ENCODE measurements at places on chromosomes 4 and X.

- no peak for ATAC-seq
Measured at GRCh38 chr4:95847908-95848460, 8.1 kb downstream of the PDHA2 start.

DNA sequence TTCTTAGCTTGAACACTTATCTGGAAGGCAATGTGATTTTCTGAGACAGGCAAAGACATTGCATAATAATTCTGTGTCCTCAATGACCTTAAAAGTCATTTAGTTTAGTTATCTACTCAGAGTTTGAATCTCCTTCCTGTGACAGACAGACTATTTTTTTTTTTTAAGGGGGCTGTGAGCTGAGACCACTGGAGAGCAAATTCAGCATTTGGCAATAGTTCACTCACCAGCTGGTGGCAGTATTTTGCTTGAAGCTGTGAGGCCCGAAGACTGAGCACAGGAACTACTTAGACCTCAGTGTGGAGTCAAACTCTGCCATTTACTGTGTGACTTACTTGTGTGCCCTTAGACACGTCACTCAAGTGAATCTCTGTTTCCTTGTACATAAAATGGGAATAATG, 22.9 kb upstream of the CPE start:
- ATAC-seq, result no peak

- ATAC-seq, result no peak
Measured at GRCh38 chrX:129581904-129582303, 41.8 kb downstream of the OCRL start.

- no peak for ATAC-seq
Measured at GRCh38 chr4:111649308-111649707, 495.9 kb upstream of the FAM241A start.

DNA sequence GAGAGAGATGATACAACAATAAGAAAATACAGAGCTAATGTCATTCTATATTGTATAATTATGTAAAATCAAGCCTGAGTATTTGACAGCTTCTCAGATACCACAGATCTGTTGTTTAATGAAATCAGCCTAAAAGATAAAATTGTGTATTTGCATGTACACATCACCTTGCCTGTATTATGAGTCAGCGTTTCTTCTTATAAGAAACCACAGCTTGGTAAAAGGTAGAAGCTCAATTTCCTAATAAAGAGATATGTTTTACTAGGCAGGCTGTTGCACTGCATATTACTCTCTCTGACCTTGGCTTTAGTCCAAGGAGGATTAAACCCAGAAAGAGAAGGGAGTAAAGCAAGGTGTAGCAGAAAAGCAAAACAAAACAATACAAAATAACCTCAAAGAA, 121.3 kb downstream of the PPARGC1A start:
- no peak for ATAC-seq

DNA sequence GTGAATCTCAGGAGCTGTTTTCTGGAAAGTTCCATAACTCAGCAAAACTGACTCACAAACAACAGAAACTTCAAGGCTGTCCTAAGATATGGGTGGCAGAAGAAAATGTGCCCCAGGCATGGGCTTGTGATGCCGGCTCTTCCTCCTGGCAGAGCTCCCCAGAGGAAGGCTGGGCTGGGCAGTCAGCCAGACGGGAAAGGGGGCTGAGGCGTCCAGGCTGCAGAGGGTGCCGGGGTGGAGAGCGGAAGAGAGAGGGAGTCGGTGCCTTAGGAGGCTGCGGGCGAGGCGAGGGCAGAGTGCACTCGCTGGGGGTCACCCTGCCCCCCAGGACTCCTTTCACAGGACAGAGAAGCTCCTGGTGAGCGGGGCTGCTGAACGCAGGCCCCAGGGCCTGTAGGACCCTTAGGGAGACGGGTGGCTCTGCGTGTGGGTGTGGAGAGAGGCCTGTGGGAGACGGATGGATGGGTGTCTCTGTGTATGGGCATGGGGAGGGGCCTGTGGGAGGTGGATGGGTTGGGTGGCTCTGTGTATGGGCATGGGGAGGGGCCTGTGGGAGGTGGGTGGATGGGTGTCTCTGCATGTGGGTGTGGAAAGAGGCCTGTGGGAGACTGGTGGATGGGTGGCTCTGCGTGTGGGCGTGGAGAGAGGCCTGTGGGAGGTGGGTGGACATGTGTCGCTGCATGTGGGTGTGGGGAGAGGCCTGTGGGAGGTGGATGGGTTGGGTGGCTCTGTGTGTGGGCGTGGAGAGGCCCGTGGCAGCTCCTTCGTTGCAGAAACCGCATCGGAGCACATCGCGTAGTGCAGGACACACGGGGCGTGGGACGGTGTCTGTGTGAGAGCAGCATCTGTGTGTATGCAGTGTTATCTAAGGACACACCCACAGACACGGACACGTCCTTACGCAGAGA, 15.9 kb downstream of the PCGF3 start:
- ATAC-seq, result no peak

GRCh38 chr4:152206646-152207377, 329.1 kb downstream of the FBXW7 start:
- ATAC-seq, result no peak

DNA sequence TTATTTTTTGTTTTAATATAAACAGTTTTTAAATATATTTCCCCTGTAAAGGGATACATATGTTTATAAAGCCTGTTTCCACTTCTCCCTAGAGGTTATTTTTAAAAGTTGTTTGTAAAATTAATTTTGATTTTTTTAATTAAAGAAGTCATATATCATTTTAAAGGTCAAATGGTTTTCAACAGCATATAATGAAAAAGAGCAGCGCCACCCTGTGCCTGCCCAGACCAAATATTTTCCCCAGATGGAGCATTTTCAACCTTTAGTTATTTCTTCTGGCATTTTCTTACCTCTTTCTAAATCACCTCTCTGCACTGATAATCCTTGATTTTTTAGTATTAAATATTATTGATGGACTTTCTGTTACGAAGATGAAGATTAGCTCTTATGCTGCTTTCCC, 21.0 kb downstream of the MSX1 start:
- ATAC-seq, result no peak

- ATAC-seq, result no peak
Measured at GRCh38 chrX:41558531-41558930, 111.4 kb downstream of the NYX start.

GRCh38 chrX:69137371-69138117, 27.7 kb downstream of the PJA1 start:
- ATAC-seq, result no peak

GRCh38 chrX:137425986-137426385, 139.9 kb upstream of the ZIC3 start:
- no peak for ATAC-seq

GRCh38 chr4:134888156-134888555, 686.6 kb upstream of the PABPC4L start:
- ATAC-seq, result no peak

DNA sequence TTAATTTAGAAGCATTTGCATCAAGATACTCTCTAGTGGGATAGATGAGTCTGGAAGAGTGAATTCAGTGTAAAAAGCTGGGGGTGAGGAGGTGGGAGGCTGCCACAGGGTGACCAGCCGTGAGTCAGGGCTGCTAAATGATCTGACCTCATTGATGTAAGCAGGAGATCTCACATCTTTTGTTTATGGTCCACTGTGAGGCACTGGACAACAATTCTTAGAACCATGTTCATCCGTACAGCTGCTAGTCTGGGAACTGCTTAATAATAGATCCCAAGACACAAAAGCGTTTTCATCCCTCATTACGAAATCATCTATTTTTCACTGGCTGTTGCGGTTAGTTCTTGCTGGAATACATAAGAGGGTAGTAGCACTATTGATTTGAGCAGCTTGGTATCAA, 14.1 kb downstream of the KLF3 start:
- ATAC-seq, result no peak

DNA sequence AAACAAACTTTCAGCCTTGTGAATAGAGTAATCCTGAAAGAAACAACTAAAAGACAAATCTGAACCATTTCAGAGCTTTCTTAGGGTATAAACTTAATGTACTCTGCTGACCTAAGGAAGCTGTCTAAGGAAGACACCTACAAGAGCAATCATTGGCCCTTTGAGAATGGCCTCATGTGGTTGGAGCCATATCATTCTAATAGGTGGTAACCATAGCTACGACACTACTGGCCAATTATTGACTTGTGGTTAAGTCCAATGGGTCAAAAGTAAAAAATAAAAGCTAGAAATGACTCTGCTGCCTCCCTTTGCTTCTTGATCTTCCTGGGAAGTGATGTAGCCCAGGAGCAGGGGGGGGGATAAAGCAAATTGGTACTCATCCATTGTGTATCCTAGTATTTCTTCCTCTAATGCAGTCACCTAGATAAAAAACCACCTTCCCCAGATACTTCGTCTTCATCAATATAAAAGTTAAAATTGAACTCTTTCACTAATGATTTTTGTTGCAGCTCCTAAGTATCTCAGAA, 547.0 kb downstream of the ARAP2 start:
- no peak for ATAC-seq

GRCh38 chr4:157128395-157128794, 52.4 kb downstream of the GLRB start:
- no peak for ATAC-seq

Measured in activated CD4-positive, CD25-positive, alpha-beta regulatory T cell treated with anti-CD3 and anti-CD28 coated beads, Interleukin-2, amount 50 U/mL, for 24 hours (primary cell).